Activated T-cell treated with anti-CD3 and anti-CD28 coated beads, Interleukin-2, amount 50 U/mL, for 48 hours (primary cell): ENCODE measurements at places on chromosomes 12 and 14.

DNA sequence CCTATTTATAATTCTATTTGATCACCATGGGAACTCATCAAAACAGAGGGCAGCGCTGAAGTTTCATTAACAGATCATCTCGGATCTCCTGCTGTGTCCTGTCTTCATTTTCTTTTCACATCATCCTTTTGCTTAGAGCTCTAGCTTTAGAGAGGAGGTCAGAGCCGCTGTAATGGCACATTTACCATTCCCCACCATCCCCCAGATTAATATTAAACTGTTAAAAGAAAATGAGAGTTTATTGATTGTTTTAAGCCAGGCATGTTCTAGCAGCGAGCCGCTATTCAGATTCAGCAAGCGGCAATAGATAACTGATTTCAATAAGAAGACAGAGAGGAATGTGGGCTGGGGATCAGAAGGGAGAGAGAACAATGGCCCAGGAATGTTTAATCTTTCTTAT lies 308.8 kb downstream of the EGLN3 start:
- no peak for DNase-seq

DNA sequence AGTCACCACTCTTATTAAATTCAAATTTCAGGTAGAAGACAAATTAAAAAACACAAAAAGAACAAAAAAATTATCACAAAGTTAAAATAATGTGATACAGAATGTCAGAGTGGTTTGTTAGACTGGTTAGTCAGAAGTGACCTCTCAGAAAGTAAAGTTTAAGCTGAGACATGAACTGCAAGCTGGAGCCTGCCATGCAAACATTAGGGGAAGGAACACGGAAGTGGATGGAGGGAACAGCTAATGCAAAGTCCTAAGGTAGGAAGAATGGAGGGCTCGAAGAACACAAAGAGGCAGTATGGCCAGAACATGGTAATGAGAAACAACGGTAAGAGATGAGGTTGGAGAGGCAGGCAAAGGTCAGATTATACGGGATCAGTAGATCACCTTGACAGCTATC lies 41.7 kb downstream of the WDHD1 start:
- no peak for DNase-seq

GRCh38 chr12:10562306-10562933 lies 51.0 kb downstream of the MAGOHB start:
- no peak for DNase-seq

DNA sequence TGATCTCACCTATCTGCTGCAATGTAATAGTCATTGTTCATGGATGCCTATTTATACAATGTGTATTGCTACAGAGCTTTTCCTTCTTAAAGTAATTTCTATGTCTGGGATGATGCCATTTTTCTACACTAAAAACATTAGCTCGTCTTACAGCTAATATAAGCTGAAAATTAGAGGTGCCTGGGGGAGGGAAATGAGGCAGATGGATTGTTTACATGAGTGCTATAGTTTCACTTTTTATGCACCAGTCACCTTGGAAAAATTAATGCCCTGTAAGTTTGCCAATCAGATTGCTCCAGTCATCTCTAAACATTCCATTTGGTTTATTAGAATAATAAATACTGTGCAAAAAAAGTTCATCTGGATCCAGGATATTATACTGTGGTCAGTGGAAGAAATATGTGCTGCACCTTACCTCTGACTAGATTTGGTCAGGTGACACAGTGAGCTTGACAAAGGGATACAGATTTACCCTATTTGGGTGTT lies 436.2 kb downstream of the RAD51B start:
- DNase-seq = no peak

DNA sequence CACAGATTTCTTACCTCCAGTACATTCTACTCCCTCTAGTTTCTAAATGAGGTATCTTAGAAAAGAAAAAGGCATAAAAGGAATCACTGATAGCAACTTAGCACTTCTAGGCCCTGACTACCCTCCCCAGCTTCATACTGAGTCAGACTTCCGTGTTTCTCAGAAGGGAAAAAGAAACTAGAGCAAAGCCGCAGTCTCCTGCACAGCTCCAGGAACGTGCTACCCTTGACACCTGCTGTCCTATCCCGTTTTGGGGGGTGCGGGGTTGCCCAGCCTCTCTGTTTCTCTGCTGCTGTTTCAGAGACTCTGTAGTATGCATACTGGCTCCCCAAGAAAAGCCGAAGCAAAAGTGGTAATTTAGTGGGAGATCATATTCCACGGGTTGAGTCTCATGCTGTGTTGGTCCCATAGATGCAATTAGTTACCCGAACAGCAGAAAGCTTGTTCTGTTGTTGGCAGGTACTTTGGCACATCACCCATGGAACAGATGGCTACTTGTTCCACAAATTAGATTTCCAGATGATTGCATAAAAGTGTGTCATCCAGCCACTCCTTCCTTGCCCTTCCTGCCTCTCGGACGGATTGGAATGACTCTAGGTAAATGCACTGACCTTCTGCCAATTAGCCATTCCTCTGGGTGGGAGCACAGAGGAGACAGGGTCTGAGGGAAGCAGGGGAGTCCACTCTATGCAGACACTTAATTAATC lies 438.1 kb downstream of the FUT8 start:
- peak; percentile 69 for DNase-seq

- DNase-seq = no peak
These were observed 37.9 kb downstream of the KICS2 start for GRCh38 chr12:64184216-64184615.

GRCh38 chr14:89428546-89429198 lies 11.6 kb upstream of the FOXN3 start:
- DNase-seq = no peak
